ENCODE measurements at places on chromosomes 4 and X.
A peak's percentile ranks its signal among the peaks of the same experiment; 100 is the strongest.

- DNase-seq = no peak
These were observed 50.2 kb upstream of the GABRE start for GRCh38 chrX:152024710-152025109.

DNA sequence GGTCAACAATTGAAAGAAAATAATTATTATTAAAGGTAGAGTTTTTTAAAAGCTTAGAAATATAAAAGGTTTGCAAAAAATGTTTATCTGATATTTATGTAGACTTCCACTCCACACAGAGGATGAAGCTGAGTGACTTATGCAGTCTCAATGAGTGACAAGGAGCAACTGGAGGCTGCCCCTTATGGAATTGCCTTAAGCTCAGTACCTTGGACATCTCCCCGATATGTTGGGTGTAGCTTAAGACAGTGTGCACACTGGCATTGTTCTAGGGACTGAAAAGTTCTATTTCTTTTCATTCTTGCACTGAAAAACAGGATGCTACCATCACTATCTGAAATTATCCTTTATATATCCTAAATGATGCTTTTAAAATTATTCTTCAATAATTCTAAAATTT lies 292.1 kb downstream of the PRDM5 start:
- DNase-seq = no peak

- DNase-seq = no peak
These were observed 48.6 kb downstream of the BMPR1B start for GRCh38 chr4:94806376-94806775.

DNA sequence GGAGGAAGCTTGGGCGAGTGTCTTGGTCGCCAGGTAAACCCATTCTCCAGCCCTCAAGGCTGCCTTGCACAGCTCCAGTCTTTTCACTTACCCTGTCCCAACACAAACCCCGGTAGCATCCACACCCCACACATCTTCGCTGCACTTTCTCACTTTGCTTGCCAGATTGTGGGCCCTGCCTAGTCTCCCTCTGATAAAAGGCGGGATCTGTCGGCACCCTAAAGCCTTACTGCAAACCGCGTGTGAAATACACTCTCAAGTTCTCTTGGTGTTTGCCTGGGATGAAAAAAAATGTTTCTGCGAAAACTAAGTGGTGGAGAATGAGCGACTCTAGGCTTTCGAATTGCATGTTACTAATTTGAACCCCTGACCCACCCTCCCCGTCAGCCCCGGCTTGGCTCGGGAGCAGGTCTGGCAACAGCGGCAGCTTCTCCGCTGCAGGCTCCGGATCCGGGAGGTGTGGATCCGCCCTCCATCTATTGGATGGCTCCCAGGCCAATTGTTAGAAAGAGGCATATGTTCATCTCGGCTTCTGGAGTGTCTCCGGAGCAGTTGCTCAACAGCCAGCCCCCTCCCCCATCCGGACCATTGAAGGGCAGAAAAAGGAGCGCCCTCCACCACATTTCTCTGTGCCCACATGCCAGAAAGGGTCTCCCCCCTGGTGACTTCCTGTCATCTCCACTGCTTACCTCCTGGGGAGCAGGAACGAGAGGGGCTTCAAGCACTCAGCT lies 3.0 kb upstream of the CITED1 start:
- peak; percentile 46 for DNase-seq

DNA sequence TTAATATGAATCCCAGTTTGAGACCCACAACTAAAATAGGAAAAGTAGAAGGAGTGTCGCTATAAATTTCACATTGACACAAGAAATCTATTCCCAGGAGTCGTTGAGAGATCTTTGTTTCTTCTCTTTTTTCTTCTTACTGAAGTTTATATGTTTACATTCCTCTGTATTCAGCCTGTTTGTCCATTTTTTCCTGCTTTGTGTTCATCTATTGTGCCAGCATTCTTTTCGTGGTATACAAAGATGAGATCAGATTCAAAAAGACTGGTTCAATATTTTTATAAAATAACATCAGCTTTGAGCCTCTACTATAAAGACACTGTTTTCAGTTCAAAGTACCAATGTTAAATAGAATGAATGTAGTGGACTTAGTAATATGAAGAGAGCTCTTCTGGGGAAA lies 95.4 kb upstream of the MYOZ2 start:
- DNase-seq = peak; percentile 42

DNA sequence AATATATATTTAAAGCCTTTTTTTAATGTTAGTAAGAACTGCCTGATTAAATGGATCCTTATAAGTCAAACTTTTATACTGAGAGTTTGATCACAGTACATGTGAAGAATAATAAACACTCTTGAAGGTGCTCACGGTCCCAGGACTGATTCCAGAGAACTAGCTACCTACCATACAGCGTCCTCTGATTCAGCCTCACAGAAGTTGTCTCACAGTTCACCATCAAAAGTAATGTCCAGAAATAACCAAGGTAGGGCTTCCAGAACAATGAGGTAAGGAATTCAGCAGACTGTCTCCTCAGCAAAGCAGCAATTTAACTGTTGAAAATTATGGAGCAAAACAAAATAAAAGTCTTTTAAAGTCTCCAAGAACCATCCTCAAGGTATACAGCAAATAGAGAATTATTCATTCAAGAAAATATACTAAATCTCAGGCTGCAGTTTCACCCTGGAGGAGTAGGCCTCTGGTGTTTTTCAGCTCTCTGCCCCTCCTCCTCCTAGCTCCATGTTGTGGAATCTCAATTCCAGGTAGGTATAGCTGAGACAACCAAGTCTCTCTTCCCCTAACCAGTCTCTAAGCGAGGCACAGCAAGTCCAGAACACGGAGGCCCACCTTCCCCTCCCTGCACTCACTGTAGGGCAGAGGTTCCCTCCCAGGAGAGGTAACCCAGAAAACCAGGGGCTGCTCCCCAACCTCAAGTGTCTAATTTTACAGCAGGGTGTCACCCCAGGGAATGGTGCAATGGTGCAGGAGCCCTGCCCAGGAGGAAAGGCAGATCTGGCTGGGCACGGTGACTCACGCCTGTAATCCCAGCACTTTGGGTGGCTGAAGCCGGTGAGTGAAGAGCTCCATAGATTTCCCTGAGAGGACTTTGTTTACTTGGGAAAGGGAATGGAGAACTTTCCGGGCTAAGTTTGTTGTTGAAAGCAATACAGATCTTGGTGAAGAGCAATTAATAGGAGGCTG lies 28.6 kb downstream of the FAM241A start:
- peak; percentile 7 for DNase-seq

DNA sequence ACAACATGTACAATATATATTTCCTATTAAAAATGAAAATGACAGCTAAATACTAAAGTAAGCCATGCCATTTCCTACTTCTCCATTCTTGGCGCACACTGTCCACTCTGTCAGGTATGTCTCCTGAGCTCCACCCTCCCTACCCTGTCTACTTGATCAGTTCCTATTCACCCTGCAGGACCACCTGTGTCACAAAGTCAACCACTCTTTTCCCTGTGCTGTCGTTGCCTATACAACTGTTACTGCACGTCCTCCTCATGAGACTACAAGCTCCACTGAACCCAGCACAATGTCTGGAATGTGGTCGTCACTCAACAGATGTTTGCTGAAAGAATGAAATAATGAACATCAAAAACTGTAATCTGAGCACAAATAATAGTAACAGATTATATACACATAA lies 54.9 kb downstream of the SLC9A7 start:
- no peak for DNase-seq

DNA sequence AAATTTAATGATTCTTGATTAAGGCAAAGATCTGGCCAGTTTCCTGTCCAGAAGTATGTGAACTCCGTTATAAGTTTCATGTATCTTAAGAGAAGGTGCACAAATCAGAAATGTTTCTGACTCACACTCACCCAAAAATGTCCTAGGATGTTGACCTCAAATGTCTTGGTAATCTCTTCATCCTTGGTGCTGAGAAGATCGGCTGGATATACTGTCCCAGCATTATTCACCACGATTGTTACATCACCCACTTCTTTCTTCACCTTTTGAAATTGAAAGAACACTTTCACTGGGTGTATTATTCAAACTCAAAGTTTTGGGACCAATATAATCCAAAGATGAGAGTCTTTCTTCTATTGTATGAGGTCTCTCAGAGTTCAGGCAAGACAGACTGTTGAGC lies 5.7 kb downstream of the HSD17B13 start:
- no peak for DNase-seq

DNA sequence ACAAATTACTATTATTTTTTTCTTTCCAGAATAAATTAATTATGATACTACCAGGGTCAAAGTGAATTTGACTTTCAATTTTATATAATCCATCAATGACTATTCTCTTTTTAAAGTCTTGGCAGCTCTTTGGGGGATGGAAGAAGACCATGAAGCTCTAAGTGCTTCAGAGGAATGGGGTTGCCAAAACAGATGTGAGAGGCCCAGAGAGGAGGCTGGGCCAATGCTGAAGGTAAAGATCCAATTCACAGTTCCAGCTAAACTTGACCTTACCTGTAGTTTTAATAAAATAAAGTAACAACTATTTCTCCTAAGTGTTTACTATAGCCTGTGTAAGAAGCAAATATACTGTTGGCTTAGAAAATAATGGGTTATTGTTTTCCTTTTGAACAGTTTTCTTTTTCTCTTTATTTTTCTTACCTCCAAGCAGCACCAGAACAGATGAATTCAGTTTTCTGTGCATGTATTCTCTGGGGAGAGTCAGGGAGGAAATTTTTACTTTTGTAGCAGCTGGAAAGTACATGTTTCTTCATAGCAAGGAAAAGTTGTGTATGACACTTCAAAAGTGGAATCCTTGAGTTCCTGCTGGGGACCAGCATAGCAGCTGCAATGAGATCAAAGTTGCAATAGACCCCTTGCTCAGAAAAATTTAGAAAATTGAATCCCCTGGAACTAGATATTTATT lies 104.9 kb downstream of the CEP44 start:
- DNase-seq = no peak

DNA sequence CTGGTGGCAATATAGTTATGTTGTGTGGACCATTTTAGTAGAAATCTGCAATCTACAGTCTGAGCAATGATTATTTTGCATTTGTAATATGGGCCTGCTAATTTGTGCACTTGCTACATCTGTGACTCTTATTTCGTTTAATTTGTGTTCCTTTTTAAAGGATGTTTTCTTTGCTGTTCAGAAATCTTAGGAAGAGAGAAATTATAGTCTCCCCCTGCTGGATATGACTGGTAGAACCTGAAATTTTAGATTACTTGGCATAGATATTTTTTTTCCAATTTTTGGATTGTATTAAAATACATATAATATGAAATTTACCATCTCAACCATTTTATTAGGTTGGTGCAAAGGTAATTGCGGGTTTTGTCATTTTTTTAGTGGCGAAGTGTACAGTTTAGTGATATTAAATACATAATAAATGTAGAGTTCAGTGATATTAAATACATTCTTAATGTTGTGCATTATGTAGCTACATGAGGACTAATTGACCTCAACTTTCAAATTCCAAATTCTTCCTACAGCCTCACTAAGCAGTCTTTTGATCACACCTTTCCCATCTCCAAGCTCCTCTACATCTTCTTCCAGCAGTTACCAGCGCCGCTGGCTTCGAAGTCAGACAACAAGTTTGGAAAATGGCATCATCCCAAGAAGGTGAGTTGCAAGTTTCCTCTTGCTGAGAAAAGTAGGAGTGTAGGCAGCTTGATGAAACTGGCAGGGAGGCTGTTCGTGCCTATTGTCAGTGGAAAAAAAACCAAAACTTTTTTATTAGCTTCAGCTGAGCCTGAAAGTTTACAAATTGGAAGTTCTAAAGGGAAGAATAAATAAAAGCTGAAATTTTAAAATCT lies 82.2 kb downstream of the FNIP2 start:
- DNase-seq = peak; percentile 26

- peak; percentile 95 for DNase-seq
These were observed 79.4 kb downstream of the SYNPO2 start for GRCh38 chr4:118968005-118968404.

GRCh38 chrX:100980608-100981497 lies 11.3 kb downstream of the ARL13A start:
- peak; percentile 87 for DNase-seq

DNA sequence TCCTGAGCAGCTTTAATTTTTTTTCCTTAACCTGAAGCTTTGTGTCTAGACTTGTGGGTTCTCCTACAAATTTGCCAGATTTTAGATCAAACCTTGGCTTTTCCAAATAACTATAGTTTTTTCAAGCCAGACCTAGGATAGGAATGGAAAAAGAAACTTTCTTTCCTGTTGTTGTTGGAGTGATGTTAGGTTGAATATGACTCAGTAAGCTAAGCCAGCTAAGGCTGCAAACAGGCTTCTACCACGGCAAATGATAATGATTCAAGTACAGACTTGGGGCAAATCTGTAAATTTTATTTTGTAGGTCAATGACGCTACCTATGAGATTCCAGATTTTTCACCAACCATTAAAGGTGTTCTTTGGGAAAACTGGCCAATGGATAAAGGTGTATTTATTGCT lies 45.6 kb downstream of the WDR19 start:
- no peak for DNase-seq

DNA sequence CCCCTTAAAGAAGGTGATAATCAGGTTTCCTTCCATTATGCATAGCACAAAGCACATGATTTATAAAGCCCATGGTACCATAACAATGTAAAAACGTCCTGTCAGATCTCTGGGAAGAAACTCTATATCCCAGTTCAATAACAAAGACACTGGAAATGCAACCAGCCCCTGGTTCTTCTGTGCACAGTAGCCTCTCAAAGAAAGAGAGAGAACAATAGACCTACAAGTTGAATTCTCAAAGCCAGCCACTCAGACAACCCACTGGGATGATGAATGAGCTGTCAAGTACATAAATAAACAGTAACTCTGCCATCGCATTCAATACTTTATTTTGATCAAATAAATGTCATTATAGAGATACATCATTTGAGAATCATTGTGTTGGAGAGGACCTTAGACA lies 400.1 kb upstream of the CPEB2 start:
- DNase-seq = no peak

DNA sequence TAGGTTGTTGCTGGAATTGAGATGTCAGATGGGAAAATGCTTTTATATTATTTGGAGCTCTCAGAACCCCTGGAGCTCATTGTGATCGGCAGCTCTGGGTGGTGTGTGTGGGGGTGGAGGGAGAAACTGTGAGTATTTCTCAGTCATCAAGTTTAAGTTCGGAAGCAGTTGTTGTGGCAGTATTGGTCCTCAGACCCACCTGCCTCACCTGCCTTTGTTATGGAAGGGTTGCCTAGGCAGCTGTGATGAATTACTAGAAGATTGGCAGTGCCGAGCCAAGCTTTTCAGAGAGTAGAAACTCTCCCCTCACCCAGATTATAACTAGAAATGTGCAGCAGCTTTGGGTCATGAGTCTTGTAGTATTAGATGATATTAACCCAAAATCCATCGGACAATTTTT lies 9.5 kb downstream of the IGSF1 start:
- no peak for DNase-seq

- DNase-seq = no peak
These were observed 47.6 kb downstream of the ARHGAP10 start for GRCh38 chr4:147779451-147779850.

DNA sequence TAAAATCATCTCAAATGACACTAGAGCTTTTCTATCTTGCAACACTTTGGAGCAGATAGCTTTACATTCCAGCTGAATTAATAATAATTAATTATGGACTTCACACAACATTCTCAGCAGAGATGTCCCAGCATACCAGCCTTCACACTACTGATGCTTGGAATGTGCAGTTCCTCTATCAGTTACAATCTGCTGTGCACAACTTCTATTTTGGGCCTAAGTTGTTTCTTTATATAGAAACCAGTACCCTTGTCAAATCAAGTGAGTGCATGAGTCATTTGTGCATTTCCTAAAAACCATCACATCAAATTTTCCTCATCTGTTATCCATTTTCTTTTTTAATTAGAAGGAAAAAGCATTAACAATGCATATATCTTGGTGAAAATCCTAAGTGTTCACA lies 8.8 kb upstream of the RASL11B start:
- peak; percentile 82 for DNase-seq

- DNase-seq = no peak
These were observed 30.6 kb downstream of the PCDH19 start for GRCh38 chrX:100379388-100379986.

- DNase-seq = no peak
These were observed 8.3 kb upstream of the TMEM154 start for GRCh38 chr4:152687974-152688599.

Measured in fibroblast of gingiva (primary cell).